ENCODE measurements at places on chromosomes 7 and 10.

GRCh38 chr10:4532467-4532866, 293.5 kb upstream of the AKR1E2 start:
- DNase-seq = no peak

GRCh38 chr7:33421429-33421828, 292.1 kb downstream of the BBS9 start:
- no peak for DNase-seq

DNA sequence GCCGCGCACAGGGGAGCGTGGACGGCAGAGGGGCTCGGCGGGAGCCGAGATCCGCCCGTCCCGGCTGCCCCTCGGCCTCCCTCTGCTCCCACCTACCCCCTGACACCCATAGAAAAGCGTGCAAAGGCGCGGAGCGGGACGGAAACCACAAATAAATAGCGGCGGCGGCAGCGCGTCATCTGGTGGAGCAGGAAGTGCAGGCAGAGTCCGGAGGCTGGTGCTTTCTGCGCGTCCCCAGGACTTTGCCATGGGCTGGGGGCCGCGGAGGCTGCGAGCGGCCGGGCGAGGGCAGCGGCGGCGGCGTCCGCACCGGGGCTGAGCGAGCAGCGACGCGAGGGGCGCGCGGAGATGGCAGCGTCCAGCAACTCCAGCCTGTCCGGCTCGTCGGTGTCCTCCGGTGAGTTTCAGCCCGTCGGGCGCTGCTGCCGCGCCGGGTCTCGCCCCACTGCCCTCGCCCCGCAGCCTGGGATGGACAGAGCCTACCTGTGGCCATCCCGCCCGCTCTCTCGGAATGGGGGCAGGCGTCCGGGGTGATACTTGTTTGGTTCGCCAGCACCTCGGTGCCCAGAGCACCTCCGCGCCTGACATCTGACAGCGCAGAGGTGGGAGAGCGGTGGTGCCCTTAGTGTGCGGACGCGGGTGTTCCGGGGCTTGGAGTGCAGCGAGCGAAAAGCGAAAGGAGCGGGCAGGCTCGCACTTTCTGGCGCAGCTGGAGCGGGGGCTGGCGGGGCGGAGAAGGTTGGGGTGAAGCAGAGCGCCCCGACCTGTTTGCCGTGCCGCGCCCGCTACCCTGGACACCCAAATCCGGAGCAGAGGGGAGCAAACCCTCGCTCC, at the start of gene CHN2:
TSS of gene CHN2 (plus strand) at position 182 of the 834 bp plus-strand sequence.
- DNase-seq = no peak

DNA sequence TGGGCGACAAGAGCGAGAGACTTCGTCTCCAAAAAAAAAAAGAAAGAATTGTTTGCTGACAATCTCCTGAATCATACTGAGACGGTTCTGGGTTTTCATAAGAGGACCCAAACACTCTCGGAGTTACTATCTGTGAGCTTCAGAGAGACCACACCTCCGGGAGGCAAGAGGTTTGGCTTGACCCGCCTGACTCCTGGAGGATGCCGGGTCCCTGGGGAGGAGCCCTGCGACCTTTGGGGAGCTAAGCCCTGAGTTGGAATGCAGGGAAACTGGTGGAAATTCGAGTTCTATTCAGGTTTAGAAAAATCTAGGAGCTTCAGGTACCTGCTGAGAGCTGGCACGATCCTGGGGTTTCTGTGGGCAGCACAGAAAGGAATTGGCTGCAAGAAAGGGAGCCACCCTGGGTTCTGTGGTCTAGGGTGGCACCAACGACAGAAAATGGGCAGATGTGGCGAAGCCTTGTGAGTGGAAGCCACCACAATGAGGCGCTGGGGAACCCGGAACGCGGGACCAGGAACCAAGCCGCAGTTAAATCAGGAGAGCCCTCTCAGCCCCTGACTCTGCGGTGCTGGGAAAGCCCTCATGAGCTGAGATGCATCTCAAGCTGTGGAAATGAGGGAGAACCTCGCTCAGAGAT, 21.9 kb upstream of the GATAD1 start:
- DNase-seq = no peak

DNA sequence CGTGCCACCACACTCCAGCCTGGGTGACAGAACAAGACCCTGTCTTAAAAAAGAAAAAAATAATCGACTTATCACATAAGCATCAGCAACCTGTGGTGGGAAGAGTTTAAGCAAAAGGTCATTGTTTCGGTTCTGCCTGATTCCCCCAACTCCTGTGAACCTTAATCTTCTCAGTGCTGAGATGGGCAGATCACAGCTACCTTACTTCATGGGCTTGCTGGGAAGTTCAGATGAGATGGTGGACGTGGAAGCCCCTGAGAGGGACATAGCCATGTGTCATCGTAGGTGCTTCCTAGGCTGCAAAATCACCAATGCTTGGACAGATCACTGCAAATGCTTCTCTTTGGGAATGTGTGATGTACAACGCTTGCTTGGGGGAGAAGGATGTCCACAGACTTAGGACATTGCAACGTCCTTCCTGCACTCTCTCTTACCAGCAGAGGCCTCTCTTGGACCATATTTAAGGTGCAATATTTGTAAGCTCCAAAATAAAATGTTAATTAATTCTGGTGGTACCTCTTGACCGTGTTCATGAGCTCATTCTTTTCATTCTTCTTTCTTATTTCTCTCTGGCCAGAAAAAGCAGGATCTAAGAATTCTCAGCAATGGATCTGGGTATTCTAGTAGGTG, 8.6 kb downstream of the GJD4 start:
- DNase-seq = no peak

DNA sequence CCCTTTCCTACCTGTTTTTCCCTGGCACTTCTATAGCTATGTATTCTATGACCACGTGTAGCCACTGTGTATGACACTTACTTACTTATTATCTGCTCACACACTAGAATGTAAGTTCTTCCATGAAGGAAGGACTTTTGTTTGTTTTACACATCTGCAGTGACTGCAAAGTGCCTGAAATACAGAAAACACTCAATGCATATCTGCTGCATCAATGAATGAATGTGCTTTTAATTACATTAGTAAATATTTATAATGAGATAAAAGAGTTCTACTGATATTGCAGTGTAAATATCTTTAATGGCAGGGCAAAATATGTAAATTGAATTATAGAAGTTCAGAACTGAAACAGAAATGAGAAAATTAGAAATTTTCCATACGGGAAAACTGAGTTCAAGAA, 43.5 kb upstream of the CDC14C start:
- DNase-seq = no peak

- DNase-seq = no peak
Observed at GRCh38 chr7:64951250-64951848, 39.5 kb downstream of the ZNF117 start.

GRCh38 chr10:118310822-118311221, 31.3 kb downstream of the FAM204A start:
- no peak for DNase-seq

DNA sequence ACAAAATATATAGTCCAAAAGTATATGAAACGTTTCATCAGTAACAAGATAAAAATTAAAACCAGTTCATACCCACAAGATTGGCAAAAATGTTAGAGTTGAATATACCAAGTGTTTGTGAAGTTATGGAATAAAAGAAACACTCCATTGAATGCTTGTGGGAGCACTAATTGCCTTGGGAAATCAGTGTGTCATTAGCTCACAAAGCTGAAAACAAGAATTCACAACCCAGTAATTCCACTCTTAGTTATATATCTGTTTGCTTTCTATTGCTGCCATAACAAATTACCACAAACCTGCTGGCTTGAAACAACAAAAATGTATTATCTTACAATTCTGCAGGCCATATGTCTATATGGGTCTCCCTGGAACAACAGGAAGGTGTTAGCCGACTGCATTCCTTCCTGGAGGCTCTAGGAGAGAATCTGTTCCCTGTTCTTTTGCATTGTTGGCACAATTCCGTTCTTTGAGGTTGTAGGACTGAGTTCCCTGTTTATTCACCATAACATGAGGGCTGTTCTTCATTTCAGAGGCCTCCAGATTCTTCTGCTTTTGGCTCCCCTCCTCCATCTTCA, 45.7 kb downstream of the SEM1 start:
- DNase-seq = no peak

DNA sequence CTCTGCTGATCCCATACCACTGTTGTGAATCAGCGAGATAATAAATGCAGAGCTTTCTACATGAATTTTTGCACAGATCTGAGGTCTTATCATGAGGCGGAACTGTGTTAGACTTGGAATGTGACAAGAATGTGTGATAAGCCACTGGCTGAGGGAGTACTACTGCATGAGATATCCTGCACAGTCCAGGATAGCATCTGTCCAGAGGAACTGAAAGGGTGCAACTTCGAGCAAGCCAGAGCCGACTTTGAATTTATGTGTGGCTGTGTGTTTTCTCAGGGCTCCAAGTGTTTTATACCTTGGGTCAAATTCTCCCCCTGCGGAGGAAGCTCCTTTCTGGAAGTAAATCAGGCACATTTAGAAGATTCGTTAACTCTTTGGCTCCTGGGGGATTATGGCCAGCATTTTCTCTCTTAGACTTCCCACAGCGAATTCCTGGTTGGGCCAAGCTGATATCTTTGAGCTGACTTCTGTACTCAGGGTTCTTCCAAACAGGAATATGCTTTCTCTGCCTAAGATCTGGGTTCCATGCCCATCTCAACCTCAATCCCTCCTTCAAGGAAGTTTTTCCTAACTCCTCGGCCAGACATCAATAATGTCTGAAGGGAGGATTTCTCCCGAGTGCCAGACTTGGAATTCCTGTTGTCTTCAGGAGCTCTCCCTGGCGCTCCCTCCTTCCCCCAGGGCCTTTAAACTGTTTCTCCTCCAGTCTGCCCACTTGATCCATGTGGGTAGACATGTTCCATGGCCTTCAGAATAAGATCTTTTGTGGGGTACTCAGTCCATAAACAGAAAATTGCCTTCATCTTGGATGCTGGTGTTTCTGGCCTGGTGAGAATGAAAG, 2.5 kb upstream of the MEST start:
- DNase-seq = no peak

- DNase-seq = no peak
Observed at GRCh38 chr10:119408969-119409371, 133.5 kb downstream of the RGS10 start.

GRCh38 chr10:110919971-110920881, 822 bp downstream of the SHOC2 start:
- DNase-seq = no peak

DNA sequence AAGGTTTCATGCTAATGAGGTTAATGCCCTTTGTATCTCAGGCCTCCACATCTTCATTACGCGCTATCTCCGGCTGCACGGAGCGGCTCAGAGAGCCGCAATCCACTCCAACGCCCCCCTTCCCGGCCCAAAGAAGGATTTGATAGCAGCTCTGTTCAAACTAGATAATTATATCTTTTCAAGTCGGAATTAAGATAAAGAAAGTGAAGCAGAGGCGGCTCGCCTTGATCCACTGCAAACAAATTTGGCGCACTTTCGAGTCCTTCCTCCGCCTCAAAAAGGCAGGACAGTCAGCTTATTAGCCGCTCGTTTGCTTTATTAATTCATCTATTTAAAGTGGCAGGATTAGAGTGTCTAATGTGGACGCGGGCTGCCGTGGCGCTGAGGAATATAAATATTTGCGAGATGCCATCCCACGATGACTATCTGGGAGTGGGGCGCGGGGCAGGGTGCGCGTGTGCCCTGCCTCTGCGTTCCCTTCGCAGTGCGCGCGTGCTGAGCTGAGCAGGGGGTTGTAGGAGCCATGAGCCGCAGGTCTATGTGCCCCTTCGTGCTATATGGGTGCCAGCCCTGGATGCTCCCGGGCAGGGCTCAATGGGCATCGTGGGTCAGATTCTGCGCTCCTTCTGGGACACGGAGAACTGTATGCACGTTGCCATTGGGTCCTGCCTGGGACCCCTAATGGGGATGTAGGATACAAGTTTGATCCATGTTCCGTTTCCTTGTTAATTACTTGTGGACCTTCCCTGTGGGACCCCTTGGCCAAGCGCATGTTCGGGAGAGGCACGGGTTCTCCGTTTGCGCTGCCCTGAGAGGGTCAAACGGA, 9.0 kb downstream of the EMX2 start:
- DNase-seq = no peak

GRCh38 chr10:21363731-21364104, 161.8 kb downstream of the SKIDA1 start:
- no peak for DNase-seq

DNA sequence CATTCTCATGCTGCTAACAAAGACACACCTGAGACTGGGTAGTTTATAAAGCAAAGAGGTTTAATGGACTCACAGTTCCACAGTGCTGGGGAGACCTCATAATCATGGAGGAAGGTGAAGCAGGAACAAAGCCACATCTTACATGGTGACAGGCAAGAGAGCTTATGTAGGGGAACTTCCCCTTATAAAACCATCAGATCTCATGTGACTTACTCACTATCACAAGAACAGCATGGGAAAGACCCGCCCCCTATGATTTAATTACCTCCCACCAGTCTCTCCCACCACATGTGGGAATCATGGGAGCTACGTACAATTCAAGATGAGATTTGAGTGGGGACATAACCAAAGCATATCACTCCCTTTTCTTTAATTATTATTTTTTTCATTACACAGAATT, 16.6 kb downstream of the COL28A1 start:
- DNase-seq = no peak

GRCh38 chr10:80454513-80455460, 677 bp downstream of the TSPAN14 start:
- DNase-seq = no peak

DNA sequence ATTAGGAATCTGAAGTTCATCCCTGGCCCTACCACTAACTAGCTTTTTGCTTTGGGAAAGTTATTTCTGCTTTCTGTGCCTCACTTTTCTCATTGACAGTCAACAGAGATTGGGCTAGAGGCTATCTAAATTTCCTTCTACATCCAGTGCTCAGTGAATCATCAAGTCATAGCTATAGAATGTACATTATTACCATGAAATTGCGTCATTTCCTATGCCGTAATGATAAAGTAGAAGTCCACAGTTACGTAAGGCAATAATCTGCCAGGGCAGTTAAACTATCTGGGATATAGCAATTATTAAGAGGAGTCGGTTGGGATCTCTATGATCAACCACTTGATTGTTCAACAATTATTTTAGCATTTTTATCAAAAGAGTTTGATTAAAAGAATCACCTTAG, 64.4 kb downstream of the ITGB8 start:
- no peak for DNase-seq

DNA sequence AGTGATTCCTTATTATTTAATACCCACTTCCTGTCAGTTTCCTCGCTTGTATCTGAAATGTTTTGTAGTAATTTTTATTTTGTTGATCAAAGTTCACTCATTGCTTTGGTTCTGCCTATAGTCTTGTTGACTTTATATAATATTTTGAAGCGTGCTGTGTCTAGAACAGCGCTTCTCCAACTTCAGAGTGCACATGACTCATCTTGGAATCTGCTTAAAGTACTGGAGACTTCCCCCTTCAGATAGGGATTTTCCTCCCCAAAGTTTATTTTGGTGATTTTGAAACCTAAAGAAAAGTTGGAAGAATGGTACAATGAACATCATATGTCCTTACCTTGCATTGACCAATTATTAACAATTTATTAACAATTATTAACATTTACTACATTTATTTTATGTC, 5.8 kb downstream of the COMTD1 start:
- no peak for DNase-seq
